ENCODE measurements at places on chromosomes 16 and 17. TPM values are rescaled to one million over a fixed set of nuclear protein-coding genes. Genes with fewer than 3 reads are reported as not detected.

Gene TBKBP1
- total RNA-seq, result 19.9 TPM

DNA sequence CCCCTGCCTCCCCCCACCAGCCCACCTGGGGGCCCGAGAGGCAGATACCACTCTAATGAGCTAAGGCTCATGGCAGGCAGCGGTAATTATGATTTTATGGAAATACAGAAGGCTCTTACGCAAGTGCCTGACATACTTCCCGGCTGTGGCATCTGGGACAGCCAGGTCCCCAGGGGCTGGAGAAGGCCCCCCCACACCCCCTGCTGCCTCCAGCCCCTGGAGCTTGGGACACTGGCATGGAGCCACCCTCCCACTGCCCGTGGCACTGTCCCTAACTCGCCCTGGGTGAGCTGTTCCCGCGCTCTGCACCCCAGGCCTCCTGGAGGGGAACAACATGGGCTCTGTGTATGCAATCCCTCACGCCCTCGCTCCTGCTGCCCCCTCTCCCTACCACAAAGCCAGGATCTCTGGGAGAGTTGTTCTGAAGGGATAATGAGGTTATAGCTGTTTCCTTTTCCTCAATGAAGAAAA, 5.4 kb upstream of the STAC2 start:
- no peak for DNase-seq

DNA sequence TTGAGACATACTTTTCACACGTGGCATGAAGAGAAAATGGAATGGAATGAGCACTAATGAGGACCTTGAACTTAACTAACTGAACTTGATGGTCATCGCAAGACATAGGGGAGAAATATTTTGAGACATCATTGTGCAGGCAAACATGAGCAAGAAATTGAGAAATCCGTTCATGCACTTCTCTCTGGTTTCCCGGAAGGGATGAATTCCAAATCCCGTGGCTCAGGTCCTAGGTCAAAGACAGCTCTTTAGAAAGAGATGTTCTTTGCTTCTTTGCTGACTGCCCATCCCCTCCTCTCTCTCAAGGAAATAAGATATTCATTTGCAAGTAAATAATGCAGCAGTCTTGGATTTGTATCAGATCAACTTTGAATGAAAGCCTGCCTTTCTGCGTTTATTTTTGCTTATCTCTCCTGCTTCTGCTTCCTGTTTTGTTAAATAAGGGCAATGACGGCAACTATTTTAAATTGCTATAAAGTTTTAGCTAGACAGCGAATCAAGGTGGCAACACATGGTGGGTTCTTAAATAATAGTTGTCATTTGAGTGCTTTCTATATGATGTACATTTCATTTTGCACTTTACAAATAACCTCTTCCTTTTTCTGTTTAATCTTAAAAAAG, 657.8 kb downstream of the MAF start:
- DNase-seq, result no peak

Gene KRTAP4-5
- total RNA-seq, result not detected

- no peak for DNase-seq
Observed at GRCh38 chr17:13550291-13550690, 51.4 kb downstream of the HS3ST3A1 start.

DNA sequence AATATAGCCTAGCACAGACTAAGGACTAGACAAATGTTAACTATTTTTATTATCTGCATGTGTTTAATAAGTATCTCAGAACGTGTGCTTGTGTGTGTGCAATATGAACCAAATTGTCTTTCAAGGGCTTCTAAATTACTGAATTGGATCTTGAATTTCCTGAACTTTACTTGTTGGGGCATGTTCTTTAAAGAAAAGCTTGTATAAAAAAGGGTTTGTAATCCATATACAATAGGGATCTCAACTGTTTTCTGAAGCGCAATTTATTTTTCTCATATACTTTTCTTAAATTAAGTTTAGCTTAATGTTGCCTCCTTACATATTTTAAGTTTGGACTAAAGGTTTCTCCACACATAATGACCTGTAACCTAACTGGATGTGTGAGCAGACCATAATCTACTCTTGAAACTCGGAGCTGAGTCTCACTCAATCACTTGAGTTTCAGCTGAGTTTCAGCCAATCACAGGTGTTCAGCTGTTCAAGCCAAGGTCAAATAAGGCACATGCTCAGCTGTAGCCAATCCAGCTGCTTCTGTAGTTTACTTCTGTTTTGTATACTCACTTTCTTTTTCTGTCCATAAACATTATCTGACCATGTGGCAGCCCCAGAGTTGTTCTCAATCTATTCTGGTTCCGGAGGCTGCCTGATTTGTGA, 72.3 kb downstream of the CDK5R1 start:
- DNase-seq, result no peak

Gene KLHL10
- not detected for total RNA-seq

DNA sequence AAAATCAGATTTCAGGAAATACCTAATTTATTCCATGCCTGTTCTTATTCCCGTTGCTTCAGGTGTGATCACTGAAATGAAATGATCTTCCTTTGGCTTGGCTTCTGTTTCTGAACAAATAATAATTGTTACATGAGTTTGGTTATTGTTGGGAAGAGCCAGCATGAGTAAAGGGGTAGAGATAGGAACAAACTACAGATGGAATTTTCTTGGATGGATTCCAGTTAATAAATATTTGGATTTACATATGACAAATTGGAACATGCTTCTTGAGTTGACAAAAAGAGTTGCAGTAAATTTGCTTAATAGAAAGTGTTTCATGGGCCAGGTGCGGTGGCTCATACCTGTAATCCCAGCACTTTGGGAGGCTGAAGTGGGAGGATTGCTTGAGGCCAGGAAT, 28.2 kb downstream of the TAC4 start:
- DNase-seq, result no peak

- DNase-seq, result no peak
Observed at GRCh38 chr17:27481327-27481726, 25.1 kb downstream of the KSR1 start.

- DNase-seq, result no peak
Observed at GRCh38 chr17:64750891-64751677, 89.0 kb upstream of the SMURF2 start.

DNA sequence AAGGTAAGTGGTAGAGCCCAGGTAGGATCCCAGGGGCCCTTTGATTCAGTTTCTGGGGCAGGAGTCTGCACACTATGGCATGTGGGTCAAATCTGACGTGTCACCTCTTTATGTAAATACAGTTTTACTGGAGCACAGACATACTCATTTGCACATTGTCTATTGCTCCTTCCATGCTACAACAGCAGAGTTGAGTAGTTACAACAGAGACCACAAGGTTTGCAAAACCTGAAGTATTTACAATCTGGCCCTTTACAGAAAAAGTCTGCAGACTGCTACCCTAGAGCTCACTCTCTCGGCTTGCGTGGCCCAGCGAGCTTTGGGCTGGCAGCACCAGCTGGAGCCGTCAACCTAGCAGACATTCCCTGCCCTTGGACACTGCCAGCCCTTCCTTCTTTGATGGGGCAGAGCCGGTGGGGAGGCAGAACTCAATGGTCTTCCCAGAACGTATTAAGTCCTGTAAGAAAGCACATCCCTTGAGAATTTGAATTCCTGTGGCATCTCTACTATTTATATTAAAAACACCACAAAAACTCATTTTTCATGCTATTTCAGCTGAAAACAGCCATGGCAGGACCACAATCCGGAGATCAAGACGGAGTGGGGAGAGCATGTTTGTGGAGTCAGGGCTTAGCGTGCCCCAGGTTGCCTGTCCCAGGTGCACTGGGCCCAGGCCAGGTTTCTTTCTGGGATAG, 133.1 kb upstream of the NUDT7 start:
- no peak for DNase-seq

- no peak for DNase-seq
Observed at GRCh38 chr16:66844009-66844341, 239 bp upstream of the CA7 start.

- DNase-seq, result peak; percentile 45
Observed at GRCh38 chr16:27703545-27703944, 153.6 kb downstream of the KATNIP start.

DNA sequence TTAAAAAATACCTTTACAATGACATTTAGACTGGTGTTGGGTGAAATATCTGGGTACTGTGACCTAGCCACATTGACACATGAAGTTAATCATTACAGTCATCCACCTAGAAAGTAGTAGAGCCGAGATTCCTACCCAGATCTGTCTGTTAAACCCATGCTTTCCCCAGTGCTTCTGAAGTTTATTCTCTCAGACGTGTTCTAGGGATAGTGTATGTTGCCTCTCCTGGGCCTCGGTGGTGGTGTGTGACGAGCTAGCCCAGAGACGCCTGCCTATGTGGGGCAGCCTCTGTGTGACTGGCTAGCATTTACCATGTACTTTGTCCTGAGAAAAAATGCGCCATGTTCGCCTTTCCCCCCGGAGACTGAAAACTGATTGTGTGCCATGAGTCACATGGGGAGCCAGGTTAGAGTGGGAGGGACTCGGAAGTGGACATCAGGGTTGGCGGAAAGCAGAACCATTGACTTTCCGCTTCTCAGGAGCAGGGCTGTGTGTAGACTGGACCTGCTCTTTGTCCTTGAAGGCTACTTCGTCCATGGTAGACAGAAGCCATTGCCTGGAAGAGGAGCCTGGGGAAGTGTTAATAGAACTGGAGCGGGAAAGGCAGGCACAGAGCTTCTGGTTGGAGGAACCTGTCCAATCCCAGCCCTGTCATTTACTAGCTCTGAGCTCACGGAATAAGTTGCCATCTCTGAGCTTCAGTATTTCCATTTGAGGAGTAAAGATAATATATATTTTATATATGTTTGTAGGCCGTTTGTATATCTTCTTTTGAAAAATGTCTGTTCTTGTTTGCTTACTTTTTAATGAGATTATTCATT, 235.5 kb downstream of the SNX29 start:
- no peak for DNase-seq

- no peak for DNase-seq
Observed at GRCh38 chr16:57801098-57801808, 1.0 kb downstream of the KIFC3 start.

Gene CES1
- 45.2 TPM for total RNA-seq

DNA sequence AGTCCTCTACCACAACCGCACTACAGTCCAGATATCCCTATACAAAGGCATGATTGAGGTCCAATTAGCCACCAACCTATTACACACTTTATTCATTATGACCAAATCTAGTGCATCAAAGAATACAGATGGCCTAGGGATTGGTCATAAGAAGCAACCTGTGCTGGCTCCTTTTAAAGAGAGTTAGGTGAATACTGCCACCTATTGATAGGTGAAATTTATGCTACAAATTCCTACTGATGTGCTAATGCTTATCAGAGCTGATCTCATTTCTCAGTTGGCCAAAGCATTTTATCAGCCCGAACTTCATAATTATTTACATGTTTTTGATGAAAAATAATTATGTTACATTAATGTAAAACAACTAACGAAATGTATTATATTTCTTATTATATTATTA, 166.3 kb downstream of the ANKFN1 start:
- no peak for DNase-seq

DNA sequence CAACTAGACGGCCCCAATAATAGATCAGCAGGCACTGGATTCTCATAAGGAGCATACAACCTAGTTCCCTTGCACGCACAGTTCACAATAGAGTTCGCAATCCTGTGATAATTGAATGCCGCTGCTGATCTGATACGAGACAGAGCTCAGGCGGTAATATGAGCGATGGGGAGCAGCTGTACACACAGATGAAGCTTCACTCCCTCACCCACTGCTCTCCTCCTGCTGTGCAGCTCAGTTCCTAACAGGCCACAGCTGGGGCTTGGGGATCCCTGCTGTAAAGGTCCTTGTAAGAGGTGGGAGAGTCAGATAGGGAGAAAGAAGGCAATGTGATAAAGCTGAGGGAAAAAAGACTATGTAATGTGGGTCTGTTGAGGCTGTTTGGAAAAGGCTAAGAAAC, 577.5 kb downstream of the RBFOX1 start:
- DNase-seq, result no peak

DNA sequence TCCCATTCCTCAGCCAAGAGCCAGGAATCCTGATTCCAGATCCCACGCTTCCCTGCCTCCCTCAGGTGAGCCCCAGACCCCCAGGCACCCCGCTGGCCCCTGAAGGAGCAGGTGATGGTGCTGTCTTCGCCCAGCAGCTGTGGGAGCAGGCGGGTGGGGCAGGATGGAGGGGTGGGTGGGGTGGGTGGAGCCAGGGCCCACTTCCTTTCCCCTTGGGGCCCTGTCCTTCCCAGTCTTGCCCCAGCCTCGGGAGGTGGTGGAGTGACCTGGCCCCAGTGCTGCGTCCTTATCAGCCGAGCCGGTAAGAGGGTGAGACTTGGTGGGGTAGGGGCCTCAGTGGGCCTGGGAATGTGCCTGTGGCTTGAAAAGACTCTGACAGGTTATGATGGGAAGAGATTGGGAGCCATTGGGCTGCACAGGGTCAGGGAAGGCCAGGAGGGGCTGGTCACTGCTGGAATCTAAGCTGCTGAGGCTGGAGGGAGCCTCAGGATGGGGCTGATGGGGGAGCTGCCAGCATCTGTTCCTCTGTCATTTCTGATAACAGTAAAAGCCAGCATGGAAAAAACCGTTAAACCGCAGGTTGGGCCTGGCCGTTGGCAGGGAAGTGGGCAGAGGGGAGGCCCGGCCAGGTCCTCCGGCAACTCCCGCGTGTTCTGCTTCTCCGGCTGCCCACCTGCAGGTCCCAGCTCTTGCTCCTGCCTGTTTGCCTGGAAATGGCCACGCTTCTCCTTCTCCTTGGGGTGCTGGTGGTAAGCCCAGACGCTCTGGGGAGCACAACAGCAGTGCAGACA, at the start of gene SPN:
TSS of gene SPN (plus strand) at position 232 of the 791 bp plus-strand sequence. CDS start at position 714, 482 bp downstream.
- no peak for DNase-seq

- no peak for DNase-seq
Observed at GRCh38 chr17:51610155-51610554, 349.8 kb downstream of the UTP18 start.

DNA sequence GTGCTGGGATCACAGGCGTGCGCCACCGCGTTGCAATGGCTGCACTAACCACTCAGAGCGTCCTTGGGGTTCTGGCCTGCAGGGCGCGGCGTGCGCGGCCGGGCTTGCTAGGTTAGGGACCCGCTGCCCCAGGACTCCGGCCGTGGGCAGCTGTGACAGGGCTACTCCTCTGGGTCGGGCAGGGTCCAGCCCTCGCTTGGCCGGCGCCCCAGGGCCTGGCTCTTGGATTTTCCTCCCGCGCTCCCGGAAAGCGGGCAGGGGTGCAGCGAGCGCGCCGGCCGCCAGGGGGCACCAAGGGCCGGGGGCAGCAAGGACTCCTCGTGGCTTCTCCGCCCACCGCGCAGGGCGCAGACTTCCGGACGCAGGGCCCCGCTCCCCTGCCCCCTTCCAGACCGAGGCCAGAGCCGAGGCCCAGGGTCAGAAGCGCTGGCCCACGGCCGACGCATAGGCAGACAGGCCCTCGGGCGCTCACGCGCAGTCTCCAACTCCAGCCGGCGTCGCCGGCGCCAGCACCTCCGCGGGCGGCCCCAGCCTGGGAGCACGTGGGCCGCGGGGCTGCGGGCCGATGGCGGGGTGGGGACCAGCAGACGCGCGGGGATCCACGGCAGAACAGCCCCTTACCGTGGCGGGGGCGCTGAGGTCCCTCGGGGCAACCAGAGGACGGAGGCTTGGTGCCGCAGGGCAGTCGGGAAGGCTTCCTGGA, 355 bp downstream of the TLE7 start:
- no peak for DNase-seq

Measured in sciatic nerve (tissue), 2 donors.